ENCODE measurements at places on chromosomes 11 and 22.
A peak's percentile ranks its signal among the peaks of the same experiment; 100 is the strongest.

- peak; percentile 95 for DNase-seq
These were observed 8.0 kb downstream of the C11orf52 start for GRCh38 chr11:111926505-111927391.

DNA sequence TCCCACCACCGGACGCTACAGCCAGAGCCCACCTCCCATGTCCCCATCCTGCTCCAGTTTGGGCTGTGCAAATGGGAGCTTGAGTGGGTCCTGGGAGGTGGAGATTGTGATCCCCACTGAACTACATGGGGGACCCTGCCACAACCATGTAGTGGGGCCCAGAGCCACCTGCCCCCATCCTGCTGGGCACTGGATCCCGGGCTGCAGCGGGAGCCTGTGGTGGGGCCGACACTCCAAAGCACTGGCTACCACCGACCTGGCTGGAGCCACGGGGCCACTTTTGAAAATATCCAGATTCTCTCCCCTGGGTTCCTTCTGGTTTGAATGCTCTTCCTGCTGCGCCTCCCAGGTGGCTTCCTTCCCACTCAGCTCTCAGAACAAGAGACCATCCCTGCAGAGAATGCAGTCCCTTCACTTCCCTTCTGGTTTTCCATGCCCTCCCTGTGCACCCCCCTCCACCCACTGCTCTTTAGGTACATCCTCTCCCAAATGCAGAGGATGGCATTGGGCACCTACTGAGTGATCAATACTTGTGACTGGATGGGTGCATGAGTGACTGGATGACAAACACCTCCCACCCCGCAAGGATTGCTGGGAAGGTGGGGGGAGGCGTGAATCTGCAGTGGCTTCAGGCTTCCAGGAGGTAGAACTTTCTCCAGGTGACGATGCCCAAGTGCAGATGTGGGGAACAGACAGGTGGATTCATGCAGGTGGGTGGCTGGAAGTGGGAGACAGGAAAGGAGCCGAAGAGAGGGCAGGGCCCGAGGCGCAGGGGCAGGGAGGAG lies 846 bp upstream of the UNC93B1 start:
- no peak for DNase-seq

GRCh38 chr22:48898524-48899250 lies 929.0 kb downstream of the BRD1 start:
- DNase-seq = no peak

GRCh38 chr11:62856333-62856895 lies 17.0 kb upstream of the WDR74 start:
- no peak for DNase-seq

GRCh38 chr22:42769574-42770447 lies 49.1 kb upstream of the A4GALT start:
- DNase-seq = no peak

DNA sequence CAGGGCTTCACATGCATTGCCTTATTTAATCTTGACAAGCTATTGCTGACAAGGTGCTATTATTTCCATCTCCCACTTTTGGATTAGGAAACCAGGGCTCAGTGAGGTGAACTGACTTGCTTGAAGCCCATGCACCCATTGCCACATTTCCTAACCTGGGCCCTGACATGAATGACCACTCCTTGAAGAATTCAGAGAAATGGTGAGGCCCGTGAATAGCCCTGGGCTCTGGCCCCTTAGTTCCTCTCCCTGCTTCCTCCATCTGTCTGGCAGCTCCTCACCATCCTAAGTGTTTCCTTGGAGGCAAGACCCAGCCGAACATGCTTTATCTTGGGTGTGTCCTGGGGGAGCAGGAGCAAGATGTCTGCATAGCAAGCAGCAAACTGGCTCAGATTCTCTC lies 56.1 kb upstream of the NECTIN1 start:
- no peak for DNase-seq

DNA sequence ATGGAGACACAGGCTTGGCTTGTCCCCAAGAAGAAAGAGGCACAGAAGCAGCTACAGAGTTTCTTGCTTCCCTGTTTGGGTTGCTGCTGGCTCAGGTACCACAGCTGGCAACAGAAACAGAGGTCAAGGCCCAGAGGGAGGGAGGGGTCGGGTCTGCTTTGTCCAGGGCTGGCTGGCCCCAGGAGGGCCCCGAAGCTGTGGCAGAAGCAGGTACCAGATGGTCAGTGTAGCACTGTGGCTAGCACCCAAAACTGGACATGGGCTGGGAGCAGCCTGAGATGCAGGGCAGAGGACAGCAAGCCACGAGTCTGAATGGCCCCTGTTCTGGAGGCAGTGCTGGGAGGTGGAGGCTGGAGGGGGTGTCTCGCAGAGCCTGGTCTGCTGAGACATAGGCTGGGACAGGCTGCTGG lies 52.3 kb upstream of the CCDC188 start:
- no peak for DNase-seq

DNA sequence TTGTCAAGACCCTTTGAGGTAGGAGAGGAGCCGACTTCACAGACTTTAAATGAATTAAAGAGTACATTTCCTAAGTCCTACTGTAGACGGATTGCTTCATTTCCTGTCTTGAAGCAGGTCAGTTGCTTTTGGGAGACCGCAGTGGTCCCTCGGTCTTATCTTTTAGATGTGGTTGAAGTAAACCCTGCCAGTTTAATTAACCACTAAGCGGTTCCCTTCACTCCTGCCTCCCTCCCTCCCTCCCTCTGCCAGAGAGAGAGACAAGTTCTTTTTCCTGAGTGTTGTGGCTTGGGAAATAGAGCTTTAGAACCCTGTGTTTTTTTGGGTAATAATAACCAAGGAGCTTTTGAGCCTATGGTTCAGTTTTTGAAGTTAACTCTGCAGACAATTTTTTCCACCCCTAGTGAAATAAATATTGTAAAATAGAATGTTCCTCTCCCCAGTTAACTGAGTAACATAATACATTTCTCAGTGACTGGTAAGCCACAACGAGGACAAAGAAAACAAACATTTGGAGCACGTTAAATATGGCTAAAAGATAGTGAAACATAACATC lies 147.5 kb downstream of the LDLRAD3 start:
- no peak for DNase-seq

DNA sequence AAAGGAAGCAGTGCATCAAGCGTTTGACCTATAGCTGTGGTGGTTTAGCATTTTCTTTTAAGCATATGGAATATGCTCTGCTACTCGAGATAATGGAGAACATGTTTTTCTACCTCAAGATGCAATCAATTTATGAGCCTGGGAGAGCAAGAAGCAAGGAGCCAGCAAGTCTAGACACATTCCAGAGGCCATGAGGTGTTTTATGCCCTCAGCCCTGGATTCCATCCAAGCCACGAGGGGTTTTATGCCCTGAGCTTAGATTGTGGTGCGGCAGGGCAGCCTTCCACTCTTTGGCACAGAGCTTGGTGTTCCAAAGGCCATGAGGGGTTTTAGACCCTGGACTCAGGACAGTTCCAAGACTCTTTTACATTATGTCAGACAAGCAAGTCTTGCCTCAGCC lies 11.7 kb upstream of the DNAJB13 start:
- DNase-seq = no peak

- DNase-seq = peak; percentile 97
These were observed at the start of the genes BANF1 and EIF1AD for GRCh38 chr11:66001942-66002647. BANF1 (plus strand) TSS chr11:66002503; CDS start chr11:66003251, 748 bp downstream. EIF1AD (minus strand) TSS chr11:66002157; CDS start chr11:66000389, 1,768 bp downstream.
